ENCODE measurements at places on chromosomes 7 and 10. TPM values are rescaled to one million over a fixed set of nuclear protein-coding genes. Genes with fewer than 3 reads are reported as not detected.

DNA sequence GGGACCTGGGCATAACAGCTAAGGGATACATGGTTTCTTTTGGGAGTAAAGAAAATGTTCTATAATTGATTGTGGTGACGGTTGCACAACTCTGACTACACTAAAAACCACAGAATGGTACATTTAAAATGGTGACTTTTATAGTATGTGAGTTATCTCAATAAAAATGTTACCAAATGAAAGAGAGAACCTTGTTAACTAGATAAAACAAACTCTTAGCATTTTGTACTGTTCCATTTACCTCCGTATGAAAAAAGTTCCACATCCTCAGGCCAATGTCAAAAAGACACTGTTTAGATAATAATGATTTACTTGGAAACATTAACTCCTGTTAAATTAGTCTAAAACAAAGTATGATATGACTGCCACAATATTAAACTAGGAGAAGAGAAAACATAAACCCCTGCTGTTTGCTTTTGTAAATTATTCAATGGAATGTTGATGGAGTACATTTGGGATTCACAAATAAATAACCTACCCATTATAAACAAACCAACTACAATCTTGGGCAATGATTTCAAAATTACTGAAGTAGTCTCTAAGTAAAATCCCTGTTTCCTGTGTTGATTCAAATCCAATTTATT is 60.7 kb downstream of the SMURF1 start:
- H3K27ac ChIP-seq: peak overlapping the region; percentile 13
- no peak overlapping the region for H3K4me3 ChIP-seq
- H3K27me3 ChIP-seq: no peaks in the 10 kb centered on the region
- no peak for DNase-seq

DNA sequence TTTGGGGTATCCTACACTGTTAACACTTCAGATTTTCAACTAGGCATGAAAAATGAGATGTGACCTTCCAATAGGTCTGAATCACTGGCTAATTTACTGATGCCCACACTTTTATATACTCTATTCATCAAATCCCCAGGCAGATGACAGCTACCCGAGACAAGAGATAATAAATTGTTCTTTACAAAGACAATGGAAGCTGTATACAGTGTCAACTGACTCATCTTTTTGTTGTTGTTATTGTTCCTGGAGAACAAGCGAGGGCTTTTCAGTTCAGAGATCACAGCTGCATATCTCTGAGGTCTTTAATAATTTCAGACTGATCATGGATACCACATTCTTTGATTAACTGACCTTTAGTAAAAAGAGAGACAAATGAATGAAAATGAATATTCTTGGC is 228.9 kb downstream of the SDHAF3 start:
- no peaks in the 10 kb centered on the region for H3K4me1 ChIP-seq
- H3K27me3 ChIP-seq: no peaks in the 10 kb centered on the region

DNA sequence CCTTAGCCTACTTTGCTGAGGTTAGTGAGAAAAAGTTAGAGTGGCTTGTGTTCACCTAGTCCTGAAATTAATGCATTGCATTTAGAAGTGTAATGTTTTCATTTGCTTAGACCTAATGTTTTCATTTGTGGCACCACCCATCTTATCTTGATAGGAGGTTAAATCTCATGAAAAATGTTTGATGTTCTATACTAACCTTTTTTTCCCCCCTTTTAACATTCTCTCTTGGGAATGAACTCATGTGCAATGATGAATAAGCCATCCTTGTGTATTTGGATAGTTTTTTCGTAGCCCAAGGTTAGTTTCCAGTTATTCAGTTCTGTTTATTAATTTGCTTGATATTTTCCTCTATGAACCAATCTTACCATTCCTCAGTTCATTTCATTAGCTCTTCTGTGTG is 2.8 kb downstream of the FHIP2A start:
- H3K27me3 ChIP-seq: no peaks in the 10 kb centered on the region
- H3K4me3 ChIP-seq: peak overlapping the region; percentile 96
- peak overlapping the region; percentile 97 for H3K27ac ChIP-seq
- H3K4me1 ChIP-seq: peaks cover 72% of the 10 kb centered on the region
- DNase-seq: no peak

GRCh38 chr7:22990588-22990949 is 23.4 kb downstream of the HYCC1 start:
- H3K4me3 ChIP-seq: no peak overlapping the region
- no peaks in the 10 kb centered on the region for H3K27me3 ChIP-seq
- H3K4me1 ChIP-seq: peaks cover 16% of the 10 kb centered on the region
- DNase-seq: no peak

CYP2W1 gene
- total RNA-seq: not detected

DNA sequence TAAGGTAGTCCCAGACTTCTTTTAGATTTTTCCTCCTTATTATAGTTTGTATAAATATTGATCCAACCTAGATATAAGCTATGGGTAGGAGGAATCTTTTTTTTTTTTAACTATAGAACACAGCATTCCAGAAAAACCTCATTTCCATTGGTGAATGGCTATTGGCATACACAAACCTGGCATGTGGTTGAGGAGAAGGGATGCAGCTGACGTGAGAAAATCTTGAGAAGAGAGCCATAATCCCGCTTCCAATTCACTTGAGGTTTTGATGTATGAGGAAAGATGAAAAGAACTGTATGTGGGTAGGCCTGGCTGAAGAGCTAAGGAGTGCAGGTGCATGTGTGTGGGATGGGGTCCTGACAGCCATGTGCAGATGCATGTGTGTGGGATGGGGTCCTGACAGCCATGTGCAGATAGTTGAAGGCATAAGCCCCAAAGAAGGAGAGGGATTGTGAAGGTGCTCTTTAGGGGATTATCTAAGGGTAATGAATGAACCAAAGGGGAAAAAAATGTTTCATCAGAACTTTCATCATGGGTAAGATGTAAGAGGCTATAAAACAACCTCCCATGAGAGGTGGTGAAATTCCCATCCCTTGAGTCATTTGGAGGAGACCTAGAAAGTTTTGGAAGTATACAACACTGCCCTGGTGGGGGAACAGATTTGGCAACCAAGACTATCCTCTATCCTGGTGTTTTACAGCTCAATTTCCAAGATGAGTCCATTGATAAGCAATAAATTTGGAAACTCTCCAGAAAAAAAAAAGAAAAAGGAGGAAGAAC is 3.8 kb upstream of the PKD2L1 start:
- H3K27me3 ChIP-seq: peaks cover 53% of the 10 kb centered on the region
- no peak for DNase-seq
- H3K27ac ChIP-seq: no peak overlapping the region
- H3K36me3 ChIP-seq: no peaks in the 10 kb centered on the region
- H3K4me3 ChIP-seq: no peak overlapping the region
- no peaks in the 10 kb centered on the region for H3K4me1 ChIP-seq

DNA sequence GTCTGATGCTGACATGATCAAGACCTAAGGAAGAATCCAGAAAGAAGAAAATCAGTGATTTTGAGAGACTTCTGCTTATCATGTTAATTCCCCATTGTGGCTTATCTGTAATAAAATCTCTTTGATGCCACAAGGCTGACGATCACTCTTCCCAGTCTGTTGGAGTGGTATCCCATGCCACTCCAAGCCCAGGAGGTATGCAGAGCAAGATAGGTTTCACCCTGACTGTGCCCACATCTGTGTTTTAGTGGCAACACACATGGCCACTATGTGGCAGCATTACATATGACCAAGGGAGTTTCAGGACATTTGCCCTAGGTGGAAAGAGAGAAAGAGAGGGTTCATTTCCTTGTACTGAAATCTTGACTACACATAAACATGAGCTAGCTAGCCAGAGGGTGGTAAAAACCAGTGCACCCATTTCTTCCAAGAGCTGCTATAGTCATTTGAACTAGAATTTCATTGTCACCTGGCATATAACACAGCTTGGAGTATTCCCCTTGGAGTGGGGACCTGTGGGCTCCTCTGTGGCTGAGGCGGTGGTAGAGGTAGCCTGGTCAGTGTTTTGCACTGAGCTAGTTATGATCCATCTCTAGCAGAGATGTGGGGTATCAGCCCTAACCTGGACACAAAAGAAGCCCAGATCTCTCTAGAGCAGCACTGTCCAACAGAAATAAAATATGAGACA is 20.8 kb downstream of the LAMB4 start:
- no peak overlapping the region for H3K4me3 ChIP-seq
- H3K4me1 ChIP-seq: no peaks in the 10 kb centered on the region
- H3K36me3 ChIP-seq: no peaks in the 10 kb centered on the region
- DNase-seq: no peak
- no peak overlapping the region for H3K27ac ChIP-seq
- H3K27me3 ChIP-seq: no peaks in the 10 kb centered on the region
